ENCODE measurements at places on chromosomes 16 and 17.
A peak's percentile ranks its signal among the peaks of the same experiment; 100 is the strongest.

GRCh38 chr16:6105115-6105514 is 1007.5 kb upstream of the EEF2KMT start:
- DNase-seq: no peak

- no peak for DNase-seq
Observed at GRCh38 chr16:883340-883739, 82.8 kb upstream of the GNG13 start.

GRCh38 chr16:56477096-56477878 is 25.9 kb downstream of the OGFOD1 start:
- peak; percentile 79 for DNase-seq

DNA sequence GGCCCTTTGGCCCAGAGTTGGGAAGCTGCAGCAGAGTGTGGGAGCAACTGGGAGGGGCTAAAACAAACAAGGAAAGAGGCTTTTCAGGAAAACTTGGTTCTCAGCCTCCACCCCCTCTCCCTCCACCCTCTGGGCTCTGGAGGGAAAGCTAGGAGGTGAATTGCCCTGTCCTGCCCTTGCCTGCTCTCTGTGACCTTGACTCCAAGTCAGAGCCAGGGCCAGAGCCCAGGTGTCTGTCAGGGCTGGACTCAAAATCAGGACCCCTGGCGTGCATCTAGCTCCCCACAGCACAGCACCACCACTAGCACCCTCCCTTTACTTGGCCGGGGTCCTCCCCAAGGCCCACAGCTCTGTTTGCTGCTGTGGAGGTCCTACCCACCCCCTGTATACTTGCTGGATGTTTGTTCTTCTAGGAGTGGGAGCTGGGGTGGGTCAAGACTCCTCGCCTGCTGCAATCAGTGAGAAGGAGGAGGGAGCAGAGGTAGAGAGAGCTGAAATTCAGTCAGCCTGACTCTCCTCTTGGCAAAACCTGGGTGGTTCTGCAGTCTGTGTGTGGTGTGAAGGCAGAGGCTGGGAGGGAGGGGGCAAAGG is 2.8 kb upstream of the NR1D1 start:
- DNase-seq: no peak

- DNase-seq: no peak
Observed at GRCh38 chr17:63991611-63992010, 6.5 kb upstream of the PRR29 start.

GRCh38 chr16:2960183-2961010 is 3.7 kb upstream of the KREMEN2 start:
- no peak for DNase-seq

- no peak for DNase-seq
Observed at GRCh38 chr17:1216217-1217088, 36.7 kb upstream of the ABR start.

DNA sequence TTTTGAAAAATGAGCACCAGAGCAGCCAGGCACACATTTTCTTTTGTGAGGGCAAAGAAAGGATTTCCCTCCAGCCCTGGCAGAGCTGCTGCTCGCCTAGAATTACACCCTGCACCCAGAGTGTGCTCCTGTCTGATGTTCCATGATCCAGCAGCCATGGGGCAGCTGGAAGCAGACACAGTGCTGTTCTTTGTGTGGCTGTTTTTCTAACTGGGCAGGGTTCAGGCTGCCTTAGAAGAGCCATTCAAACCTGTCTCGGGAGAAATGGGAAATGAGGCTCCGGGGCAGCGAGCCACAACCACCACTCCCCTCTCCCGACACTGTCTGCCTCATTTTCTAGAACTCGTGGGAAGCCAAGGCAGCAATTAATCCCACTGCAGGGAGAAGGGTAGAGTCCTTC is 28.9 kb downstream of the LITAF start:
- DNase-seq: no peak

DNA sequence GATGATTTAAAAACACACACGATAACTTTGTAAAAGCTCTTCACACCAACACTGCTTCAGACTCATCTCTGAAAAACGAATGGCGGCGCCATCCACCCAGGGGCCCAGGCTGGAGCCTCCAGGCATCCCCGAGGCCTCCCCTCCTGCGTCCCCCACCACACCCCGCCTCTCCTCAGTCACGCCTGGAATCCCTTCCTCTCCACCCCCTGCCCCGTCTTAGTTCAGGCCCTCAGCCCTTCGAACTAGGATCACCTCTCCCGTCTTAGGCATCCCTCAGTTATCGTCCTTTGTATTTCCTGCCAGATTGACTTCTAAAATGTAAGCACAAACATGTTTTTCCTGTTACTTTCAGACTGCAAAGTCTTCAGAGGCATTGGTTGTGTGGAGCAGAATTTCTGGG is 58.3 kb downstream of the NDEL1 start:
- no peak for DNase-seq

- DNase-seq: no peak
Observed at GRCh38 chr17:4808378-4808767, 1.4 kb downstream of the PLD2 start.

DNA sequence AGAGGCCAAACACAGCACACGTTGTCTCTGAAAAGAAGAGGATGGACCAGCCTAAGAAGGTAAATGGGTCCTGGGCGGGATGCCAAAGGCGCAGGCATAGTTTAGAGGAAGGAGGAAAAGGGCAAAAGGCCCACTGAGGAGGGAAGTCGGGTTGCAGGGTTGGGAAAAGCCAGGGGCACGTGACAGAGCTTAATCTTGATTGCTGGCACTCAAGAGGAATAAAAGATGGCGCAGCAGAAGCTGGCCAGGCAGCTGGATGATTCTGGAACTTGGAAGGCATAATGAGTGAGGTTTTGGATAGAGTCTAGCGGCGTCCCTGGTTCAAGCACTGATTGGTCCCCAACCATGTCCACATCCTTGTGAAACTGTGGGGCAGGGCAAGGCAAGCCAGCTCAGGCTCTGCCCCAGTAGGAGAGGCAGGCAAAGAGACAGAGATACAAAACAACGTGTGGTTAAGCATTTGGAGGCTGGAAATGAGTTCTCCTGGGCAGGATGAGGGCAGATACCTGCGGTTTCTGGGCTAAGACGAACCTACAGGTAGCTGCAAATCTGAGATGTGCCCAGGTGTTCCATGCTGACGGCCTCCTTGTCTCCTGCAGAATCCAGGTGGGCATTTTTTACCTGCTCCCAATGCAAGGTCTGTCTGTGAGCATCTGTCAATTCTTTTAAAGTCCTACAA is 52.7 kb upstream of the CIBAR2 start:
- DNase-seq: no peak

DNA sequence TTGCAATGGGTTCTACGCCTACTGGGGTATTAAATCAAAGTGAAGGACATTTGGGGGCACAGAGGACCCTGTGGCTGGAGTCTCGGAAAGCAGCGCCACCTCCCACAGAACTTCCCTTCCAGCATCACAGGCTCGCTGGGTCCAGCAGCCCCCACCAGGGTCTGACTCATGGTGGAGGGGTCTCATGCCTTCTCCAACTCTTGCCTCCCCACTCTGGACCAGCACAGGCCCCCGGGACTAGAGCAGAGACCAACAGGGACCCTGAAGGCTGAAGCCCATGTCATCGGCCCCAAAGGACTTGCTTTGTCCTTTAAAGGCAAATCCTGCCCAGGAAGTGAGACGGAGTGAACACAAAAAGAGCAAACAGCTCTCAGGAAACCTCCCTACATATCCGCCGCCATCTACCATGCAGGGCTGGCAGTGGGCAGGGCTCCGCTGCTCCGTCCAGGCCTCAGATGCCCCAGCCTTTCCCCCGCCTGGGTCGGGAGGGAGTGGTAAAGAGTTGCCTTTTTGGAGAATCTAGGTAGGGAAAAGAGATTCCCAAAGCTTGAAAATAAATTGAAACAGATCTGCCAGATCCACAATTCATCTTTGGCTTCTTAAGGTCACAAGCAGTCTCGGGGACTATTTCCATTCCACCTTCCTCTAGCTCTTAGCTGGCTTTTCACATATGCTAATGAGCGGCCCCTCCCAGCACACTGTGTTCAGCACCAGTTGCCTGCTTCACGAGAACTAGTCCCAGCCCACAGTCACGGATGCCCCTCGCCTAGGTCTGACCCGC is 2.1 kb upstream of the GPRC5C start:
- DNase-seq: no peak

DNA sequence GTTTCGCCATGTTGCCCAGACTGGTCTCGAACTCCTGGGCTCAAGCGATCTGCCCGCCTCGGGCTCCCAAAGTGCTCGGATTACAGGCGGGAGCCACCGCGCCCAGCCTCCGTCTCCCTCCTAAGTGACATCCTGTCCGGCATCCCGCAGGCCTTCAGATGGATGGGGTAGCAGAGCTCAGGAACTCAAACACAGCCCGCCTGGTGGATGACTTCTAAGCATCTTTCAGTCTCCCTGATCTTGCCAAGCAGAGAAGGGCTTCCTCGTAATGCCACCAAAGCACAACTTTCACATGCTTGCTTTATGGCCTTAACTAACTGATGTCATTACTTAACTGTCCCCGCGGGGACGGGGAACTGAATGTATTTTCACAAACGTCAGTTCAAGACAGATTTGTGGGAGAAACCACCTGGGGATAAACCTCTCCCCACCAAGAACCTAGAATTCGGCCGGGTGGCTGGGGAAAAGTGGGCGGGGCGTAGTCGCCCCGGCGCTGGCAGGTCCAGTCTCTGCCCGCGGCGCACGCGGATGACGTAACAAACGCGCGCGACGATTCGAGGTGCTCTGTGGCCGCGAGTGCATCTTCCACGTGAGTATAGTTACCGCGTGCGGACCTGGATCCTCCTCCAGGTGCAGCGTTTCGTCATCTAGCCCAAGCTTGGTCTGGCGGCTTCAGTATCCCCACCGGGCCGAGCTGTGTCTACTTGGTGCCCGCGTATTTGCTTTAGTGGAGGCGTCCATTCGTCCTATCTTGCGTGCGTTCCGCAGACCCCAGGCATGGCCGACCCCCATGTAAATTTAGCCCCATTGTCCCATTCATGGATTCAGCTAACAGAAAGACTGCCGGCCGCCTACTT is at the start of gene PFAS:
TSS of gene PFAS (plus strand) at position 539 of the 857 bp plus-strand sequence. CDS start 4,649 bp downstream, outside the sequence.
- peak; percentile 96 for DNase-seq

DNA sequence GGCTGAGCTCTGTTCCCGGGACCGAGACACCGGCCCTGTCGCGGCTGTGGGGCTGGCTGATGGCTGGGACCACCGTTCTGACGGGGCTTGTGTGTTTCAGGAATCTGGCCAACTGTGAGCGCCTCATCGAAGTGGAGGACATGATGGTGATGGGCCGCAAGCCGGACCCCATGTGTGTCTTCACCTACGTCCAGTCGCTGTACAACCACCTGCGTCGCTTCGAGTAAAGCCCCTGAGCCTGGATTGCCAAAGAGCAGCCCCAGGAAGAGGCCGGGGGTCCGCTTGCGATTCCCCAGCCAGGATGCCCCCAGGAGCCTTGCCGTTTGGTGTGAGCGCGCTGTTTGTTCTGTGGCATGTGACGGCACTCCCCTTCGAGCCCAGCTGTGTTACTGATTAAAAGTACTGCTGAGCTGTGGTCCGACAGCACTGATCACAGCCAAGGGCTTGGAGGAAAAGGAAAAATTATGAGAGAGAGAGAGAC is 23.0 kb downstream of the SMTNL2 start:
- DNase-seq: no peak

GRCh38 chr17:48799069-48799723 is 17.8 kb downstream of the TTLL6 start:
- no peak for DNase-seq

- no peak for DNase-seq
Observed at GRCh38 chr17:64679710-64680216, 17.7 kb upstream of the SMURF2 start.

DNA sequence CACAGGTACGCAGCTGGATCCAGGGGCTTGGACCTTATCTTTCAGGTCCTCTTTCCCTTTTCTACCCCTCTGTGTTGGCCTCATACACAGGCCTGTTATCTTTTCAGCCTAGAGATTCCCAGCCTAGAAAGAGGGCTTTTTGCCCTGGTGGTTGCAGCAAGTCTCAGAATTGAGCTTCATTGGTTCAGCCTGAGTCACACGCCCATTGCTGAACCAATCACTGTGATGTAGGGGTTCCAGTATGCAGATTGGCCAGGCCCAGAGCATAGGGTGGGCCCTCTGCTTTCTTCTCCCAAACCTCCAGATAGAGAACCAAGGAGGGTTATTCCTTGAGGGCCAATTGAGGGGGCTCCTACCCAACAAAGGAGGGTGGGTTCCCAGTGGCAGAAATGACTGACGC is 32.8 kb downstream of the GPT2 start:
- no peak for DNase-seq

DNA sequence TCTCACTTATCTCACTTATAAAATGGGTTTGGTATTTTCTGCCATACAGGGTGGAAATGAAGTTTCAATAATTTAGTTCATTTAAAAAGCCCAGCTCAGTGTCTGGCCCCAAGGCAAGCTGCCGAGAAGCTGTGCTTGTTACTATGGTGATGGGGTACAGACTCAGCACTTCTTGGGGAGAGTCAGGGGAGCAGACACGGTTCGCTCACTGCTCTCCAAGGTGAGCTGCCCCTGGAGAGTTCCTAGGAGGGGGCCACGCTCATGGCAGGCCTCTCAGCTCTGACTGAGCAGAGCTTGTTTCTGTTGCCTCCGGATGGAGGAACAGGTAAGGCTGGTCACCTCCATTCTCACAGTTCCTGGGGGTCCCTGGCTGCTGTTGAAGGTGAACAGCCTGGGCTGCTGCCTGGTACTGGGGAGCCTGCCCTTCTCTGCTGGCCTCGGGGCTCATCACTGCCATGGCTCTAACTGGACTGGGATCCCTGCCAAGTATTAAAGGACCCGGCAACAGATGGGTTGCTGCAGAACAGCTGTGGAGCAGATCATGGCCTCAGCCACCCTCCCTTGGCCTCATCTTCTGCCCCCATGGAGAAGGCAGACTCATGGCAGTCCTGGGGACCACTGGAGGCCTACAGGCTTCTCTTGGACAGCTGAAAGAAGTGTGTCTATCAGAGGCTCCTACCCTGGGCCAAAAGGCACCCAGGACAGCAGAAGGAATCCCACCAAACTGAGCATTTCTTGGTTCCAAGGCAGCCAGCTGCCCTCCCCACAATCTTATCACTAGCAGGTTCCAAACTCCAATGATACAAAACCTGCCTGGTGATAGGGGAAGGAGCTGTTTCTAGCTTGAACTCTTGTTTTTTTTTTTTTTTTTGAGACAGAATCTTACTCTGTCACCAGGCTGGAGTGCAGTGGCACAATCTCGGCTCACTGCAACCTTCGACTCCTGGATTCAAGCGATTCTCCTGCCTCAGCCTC is 25.9 kb upstream of the SPATA32 start:
- no peak for DNase-seq

DNA sequence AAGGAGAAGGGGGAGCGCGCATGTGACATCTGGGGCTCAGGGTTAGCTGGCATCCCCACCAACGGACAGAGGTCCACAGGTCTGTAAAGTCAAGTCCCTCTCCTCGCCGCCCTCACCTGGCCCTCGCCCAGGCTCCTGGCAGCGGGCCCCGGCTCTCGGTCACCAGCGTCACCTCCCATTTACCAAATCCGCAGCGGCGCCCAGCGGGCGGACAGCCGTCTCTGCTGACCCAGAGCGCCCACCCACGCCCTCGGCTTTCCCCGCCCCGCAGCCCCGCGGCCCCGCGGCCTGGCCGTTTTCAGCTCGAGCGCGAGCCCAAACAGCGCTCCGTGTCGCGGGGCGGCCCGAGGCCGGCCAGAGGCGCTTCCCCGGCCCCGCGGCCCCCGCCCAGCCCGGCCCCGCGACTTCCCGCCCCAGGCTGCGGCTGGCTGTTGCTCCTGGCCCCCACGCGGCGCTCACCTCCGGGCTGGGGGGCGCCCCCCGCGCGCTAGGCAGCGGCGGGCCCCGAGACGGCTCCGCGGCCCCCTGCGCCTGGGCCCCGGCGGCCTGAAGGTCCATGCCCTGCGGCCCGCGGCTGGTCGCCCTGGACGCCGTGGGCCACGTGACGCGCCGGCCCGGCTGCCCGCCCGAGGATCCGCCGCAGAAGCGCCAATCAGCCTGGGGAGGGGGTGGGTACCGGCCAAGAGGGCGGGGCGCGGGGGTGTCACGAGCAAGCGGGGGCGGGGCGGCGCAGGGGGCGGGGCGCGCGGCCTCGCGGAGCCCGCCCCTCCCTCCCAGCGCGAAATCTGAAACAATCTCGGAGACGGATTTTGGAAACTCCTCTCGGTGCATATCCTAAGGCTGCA is at the start of gene COPRS:
TSS of gene COPRS (minus strand) at position 603 of the 845 bp plus-strand sequence. CDS start at position 558, 45 bp downstream.
- peak; percentile 74 for DNase-seq
